ENCODE measurements at places on chromosomes 3 and 15. TPM values are rescaled to one million over a fixed set of nuclear protein-coding genes. Genes with fewer than 3 reads are reported as not detected.

TYRO3 gene
- 6.2 TPM for total RNA-seq

WDR93 gene
- 0.36 TPM for total RNA-seq

DNA sequence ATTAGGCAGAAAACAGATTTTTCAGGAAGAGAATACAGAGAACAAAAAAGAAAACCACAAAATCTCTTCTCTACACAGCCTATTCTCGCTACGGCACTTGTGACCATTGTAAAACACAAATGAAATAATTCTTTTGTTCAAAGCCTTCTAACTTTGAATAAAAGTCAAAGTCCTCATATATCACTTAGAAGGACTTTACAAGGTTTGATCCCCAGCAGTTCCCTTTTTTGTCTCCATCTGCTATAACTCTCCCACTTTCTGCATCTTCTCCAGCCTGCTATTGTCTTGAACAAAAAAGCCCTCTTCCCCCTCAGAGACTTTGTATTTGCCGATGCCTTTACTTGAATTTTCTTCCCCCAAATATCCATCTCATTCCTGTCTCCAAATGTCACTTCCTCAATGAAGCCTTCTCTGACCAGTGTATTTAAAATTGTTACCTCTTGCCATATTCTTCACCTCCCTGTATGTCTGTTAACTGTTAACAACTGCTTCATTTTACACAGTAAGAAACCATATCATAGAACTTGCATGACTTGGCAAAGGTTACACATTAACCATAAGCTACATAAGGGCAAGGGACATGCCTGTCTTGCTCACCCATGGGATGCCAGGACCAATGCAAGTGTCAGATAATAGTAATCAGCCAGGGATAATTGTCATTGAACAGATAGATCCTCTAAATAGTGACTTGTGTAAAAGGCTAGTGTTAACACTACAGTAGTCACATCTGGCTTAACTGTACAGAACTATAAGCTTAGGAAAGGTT, 122.4 kb downstream of the CBLB start:
- no peak for DNase-seq

DNA sequence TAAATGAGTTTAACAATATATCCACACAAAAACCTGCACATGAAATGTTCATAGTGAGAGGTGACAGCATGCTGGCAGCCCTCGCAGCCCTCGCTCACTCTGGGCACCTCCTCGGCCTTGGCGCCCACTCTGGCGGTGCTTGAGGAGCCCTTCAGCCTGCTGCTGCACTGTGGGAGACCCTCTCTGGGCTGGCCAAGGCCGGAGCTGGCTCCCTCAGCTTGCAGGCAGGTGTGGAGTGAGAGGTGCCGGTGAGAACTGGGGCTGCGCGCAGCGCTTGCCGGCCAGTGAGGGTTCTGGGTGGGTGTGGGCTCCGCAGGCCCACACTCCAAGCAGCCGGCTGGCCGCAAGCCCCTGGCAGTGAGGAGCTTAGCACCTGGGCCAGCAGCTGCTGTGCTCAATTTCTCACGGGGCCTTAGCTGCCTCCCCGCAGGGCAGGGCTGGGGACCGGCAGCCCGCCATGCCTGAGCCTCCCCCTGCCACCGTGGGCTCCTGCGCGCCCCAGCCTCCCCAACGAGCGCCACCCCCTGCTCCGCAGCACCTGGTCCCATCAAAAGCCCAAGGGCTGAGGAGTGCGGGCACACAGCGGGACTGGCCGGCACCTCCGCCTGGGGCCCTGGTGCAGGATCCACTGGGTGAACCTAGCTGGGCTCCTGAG, 3.4 kb downstream of the CCDC13 start:
- DNase-seq = no peak

ATP6V1A gene
- 140 TPM for total RNA-seq

Data from osteoblast (primary cell).